NCI-H82 (cell line): ENCODE measurements at places on chromosomes 4 and X.

GRCh38 chrX:39418731-39419638 lies 617.7 kb downstream of the MID1IP1 start:
- DNase-seq: peak; percentile 7

GRCh38 chrX:3697701-3698279 lies 15.7 kb downstream of the PRKX start:
- DNase-seq: no peak

DNA sequence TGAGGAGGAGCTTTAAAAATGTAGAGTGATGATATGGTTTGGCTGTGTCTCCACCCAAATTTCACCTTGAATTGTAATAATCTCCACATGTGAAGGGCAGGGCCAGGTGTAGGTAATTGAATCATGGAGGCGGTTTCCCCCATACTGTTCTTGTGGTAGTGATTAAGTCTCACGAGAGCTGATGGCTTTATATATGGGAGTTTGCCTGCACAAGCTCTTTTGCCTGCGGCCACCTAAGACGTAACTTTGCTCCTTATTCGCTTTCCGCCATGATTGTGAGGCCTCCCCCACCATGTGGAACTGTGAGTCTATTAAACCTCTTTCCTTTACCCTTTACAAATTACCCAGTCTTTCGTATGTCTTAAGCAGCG lies 332.0 kb downstream of the RAPGEF2 start:
- no peak for DNase-seq

- DNase-seq: no peak
Measured at GRCh38 chrX:100798484-100799214, 21.5 kb upstream of the CSTF2 start.

GRCh38 chr4:73944061-73944875 lies 37.6 kb downstream of the PF4 start:
- DNase-seq: peak; percentile 80

- DNase-seq: peak; percentile 9
Measured at GRCh38 chr4:57314636-57315035, 204.5 kb upstream of the IGFBP7 start.

DNA sequence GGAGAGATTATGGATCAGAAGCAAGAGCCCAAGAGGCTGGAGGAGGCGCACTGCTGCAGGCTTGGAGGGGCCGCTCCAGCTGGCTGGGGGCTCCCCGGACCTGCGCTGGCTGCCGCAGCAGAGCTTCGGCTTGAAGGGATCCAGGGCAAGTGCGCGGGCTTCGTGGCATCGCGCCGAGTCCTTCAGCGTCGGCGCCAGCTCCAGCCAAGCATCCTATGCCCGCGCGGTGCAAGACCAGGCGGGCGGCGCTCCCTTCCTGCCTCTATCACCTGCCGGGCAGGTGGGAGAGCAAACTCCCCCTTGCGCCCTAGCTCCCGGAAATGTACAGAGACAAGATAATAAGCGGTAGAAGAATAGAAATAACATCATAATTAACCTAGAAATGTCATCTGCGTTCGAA lies 10.5 kb upstream of the UCP1 start:
- DNase-seq: peak; percentile 9

DNA sequence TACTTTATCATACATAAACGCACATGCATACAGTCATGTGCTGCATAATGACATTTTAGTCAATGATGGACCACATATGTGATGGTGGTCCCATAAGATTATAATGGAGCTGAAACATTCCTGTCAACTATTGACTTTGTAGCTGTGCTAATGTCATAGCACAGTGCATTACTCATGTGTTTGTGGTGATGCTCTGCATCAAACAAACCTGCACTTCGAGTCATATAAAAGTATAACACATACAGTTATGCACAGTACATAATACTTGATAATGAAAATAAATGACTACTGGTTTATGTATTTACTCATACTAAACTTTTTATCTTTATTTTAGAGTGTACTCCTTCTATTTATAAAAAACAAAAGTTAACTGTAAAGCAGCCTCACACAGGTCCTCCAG lies 60.5 kb upstream of the MCUB start:
- no peak for DNase-seq

DNA sequence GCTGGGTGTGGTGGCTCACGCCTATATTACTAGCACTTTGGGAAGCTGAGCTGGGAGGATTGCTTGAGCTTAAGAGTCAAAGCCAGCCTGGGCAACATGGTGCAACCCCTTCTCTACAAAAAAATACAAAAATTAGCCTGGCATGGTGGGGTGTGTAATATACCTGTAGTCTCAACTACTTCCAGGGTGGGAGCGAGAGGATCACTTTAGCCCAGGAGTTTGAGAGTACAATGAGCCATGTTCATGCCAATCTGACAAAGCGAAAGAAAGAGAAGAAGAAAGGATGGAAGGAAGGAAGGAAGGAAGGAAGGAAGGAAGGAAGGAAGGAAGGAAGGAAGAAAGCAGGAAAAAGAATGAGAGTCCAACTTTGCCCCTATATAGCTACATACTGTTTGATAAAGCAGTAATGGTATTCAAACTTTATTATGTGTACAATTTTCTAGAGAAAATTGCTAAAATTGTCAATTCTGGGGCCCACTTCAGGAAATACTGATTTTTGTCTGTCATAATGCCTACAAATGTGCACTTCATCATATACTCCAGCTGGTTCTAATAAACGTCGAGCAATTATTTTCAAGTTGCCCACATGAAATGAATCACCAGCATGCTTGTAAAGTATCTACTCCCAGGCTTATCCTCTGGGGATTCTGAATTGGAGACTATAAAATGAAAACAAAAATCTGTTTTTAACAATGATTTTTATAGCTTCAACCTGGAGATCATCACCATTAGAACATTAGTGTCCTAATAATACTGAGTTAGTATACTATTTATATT lies 132.3 kb downstream of the NDST4 start:
- DNase-seq: no peak

DNA sequence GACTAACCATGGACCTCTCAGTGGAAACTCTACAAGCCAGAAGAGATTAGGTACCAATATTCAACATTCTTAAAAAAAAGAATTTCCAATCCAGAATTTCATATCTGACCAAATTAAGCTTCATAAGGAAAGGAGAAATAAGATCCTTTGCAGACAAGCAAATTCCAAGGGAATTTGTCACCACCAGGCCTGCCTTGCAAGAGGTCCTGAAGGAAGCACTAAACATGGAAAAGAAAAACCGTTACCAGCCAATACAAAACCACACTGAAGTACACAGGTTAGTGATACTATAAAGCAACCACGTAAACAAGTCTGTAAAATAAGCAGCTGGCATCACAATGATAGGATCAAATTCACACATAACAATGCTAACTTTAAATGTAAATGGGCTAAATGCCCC lies 156.6 kb downstream of the FAM13A start:
- DNase-seq: no peak

DNA sequence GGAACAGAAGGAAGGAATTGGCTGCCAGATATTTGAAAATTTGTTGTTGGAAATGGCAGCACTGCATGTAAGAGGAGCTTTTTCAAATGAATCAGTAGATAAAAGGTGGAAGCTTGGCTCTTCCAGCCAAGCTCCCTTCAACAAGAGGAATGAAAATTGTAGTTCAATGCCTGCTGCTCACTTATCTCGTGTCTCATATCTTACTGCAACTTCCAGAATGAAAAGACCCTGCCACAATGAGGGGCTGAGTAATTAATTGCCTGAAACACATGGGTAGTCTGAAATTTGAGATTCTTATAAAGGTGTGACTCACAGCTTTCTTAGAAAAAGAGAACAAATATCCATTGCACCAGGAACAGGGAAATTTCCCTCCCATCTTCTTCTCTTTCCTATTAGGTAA lies 53.0 kb downstream of the HAND2 start:
- no peak for DNase-seq

- DNase-seq: peak; percentile 67
Measured at GRCh38 chr4:112765317-112765974, 128.5 kb downstream of the LARP7 start.

GRCh38 chr4:24252121-24252520 lies 332.2 kb downstream of the DHX15 start:
- no peak for DNase-seq

DNA sequence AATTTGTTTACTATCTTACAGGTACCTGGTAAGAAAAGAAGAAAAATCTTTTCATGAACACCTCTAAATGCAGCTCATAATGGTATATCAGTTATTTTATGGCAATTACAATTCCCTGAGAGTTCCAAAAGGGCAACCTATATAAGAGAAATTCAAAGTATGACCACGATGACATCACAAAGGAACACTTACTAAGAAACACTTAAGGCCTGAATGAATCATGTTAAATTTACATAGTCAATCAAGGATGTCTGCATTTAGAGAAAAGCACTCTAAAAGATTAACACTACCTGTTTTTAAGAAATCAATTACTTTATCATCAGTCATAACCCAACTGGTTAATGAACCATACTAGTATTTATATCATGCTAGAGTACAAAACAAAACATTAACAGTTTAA lies 63.9 kb downstream of the LCORL start:
- no peak for DNase-seq

DNA sequence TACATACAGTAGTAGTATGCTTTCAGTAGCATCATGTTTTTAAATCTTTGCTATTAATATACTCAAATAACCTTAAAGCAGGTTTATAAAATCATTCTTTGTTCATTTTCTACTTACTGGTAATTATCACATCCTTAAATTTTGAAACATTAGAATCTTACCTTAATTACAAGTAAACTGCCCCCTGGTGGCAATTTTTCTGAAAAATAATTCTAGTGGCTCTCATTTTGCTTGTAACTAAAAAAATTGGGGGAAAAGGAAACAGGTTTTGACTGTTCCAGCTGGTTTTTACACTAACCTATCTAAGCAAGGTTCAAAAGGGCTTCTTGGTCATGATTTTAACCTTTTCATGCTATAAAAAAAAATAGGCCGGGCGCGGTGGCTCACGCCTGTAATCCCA lies 18.5 kb upstream of the DCAF4L1 start:
- DNase-seq: peak; percentile 52

- DNase-seq: no peak
Measured at GRCh38 chr4:1318488-1319213, 28.4 kb upstream of the UVSSA start.

DNA sequence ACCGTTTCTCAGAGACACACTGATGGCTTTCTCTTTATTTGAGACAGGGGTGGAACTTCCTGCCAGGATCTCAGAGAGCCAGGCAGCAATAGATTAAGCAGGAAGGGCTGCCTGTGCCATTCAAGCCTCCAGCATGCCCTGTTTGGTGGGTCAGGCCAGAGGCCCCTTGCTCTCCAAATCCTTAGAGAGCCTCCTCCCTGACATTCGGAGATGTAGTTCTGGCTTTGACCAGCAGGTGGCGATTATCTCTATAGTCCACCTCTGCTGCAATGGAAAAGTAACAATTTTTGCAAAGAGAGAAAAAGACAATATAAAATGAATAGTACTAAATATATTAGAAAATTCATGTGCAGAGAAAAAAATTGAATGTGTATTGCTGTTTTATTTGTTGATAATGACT lies 93.9 kb downstream of the NXF2B start:
- DNase-seq: no peak

DNA sequence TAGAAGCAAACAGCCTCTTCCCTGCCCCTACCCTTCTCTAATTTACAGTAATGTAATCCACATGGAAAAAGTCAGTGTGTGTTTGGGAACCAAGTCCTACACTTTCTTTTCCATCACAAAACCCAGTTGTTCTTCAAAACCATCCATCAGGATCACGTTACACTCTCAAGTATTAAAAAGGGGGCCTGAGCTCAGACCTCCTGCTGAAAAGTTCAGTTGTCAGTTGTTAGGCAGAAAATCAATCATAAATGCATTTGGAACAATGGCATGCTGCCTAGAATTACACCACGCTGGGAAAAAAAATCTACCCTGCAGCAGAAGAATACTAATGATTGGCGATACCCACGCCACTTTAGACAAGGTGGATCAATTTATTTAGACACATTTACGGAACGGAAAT lies 236.5 kb downstream of the PARM1 start:
- no peak for DNase-seq

- no peak for DNase-seq
Measured at GRCh38 chr4:94828882-94829281, 71.1 kb downstream of the BMPR1B start.

- DNase-seq: no peak
Measured at GRCh38 chrX:47662144-47662657, 3.2 kb upstream of the UXT start.

DNA sequence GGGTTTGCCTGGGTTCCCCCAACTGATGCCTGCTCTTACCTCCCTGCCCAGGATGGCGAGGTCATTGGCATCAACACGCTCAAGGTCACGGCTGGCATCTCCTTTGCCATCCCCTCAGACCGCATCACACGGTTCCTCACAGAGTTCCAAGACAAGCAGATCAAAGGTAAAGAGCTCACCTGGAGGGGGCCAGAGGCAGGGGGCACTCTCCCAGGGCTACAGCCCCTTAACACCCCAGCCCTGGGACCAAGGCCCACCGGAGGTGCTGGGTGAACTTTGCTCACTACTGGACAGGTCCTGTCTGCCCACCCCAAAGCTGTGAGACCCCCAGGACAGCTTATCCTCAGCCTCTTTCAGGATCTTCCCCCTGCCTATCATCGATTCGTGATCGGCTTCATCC lies 24.5 kb downstream of the HTRA3 start:
- DNase-seq: no peak

- DNase-seq: no peak
Measured at GRCh38 chrX:109352066-109352588, 129.8 kb downstream of the GUCY2F start.

DNA sequence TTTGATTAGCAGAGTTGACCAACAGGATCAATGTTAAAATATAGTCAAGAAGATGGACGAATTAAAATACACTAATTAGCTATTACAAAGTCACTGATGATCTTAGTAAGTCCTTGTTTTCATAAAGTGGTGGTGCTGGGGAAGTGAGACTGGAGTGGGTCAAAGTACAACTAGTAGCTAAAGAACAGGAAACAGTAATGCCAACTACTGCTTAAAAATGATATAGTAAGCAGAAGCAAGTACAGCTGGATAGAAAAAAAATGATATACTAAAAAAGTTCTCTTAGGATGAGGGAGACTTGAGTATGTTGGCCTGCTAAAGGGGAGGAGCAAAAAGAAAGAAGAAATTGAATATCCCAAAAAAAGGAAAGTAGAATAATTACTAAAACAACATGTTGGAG lies 580.8 kb upstream of the FTHL17 start:
- no peak for DNase-seq

DNA sequence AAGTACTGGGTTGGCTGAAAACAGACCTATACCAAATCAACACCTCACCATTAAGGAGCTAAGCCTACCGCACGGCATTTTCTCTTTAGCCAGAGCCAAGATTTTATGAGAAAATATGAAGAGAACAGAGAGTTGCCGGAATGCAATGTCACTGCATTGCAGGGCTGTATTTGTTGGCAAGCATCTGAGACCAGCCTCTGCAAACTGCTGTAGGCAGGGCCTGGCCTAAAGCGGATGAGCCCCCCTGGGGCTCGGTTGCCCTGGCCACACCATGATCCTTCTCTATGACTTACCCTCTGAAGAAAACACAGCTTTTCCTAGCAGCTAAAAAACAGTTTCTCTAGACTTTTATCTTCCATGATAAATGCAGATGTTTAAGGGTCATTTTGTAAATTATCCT lies 120.5 kb upstream of the SORBS2 start:
- DNase-seq: no peak
